Inflammatory macrophage treated with lipopolysaccharide for 4 hours (primary cell): ENCODE measurements at places on chromosomes 6 and 20.

- DNase-seq: no peak
These were observed 20.1 kb upstream of the SLC22A1 start for GRCh38 chr6:160101277-160102205.

DNA sequence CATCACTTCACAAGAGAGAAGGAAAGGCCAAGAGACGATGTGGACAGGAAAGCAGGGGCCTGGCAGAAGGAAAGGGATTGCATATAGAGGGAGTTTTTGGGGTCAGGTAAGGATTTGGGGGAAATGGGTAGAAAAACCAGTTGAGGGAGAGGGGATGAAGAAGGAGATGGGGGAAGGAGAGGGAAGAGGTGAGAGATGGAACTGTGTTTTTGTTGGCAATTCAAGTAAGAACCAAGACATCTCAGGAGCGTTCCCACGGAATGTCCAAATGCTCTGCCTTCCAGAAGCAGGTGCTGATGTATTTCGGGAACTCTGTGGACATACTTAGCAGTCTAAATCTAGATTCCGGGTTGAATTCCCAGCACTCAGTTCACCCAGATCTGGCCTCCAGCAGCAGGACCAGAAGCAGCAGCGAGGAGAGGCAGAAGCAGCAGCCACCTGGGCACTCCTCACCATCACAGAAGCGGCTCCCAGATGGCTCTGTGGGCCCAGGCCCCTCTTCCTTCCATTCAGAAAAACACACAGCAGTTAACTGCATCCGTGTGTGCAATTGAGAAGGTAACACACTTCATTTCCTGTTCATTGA is 88.8 kb downstream of the DZANK1 start:
- DNase-seq: no peak

DNA sequence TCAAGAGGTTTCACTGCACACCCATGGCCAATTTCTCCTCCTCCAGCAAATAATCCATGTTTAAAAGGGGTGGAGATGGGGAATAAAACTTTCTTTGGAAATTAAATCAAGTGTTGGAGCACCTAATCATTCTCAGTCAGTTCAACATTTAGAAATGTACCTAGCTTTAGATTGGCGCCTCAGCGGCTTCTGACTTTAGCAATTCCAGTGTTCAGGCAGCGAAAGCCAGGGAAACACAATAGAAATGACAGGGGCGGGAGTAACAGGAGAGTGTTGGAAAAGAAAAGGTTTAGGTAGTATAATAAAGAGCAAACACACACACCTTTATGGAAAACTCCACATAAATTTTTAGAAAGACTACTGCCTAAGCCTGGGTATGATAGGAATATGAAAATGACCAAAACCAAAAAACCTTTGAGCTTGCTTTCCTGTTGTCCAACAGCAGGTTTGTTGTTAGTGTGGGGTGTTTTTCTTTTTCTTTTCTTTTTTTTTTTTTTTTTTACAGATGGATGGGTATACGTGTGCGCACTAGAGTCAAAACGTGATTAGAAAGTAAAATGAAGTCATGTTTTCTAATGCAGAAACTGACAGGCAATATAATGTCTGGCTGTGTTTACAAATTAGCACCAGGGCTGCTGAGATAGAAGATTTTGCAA is 7.7 kb downstream of the TFAP2A start:
- DNase-seq: no peak

- DNase-seq: no peak
These were observed 7.8 kb downstream of the SIM1 start for GRCh38 chr6:100456908-100457235.

DNA sequence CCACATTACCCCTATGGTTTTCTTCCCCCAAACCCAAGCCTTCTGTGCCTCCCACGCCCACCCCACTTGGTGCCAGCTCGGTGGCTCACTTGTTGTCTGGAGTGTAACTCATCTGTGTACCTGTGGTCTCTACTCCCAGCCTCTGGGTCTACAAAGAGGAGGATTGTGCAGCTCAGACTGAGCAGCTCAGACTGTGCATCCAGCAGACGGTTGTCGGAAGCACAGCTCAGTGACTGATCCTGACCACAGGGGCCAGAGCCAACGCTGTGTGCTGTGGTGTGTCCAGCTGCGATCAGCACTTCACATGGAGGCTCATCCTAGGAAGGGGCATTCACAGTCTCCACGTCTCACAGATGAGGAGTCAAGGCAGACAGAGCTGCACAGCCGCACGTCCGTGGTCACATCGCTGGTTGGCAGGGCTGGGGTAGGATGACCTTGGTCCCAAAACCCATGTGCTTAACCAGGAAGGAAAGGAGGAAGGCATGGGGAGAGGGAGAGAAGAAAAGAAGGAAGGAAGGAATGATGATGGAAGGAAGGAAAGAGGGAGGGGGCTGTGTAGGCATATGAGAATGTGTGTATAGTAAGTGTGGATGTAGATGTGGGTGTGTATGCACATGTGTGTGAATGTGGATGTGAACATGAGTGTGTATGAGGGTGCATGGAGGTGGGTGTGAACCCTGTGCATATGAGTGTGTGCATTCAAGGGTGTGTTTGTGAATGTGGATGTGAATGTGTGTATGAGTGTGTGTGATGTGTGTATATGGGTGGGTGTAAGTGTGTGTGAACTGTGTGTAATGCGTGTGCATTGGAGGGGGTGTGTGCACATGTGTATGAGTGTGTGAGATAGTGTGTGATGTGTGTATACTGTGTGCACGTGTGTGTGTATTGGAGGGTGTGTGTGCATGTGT is 28.2 kb upstream of the STX16 start:
- DNase-seq: no peak

GRCh38 chr6:113699239-113699638 is 157.9 kb upstream of the MARCKS start:
- no peak for DNase-seq

GRCh38 chr20:43583982-43584432 is 6.7 kb upstream of the IFT52 start:
- peak; percentile 10 for DNase-seq

DNA sequence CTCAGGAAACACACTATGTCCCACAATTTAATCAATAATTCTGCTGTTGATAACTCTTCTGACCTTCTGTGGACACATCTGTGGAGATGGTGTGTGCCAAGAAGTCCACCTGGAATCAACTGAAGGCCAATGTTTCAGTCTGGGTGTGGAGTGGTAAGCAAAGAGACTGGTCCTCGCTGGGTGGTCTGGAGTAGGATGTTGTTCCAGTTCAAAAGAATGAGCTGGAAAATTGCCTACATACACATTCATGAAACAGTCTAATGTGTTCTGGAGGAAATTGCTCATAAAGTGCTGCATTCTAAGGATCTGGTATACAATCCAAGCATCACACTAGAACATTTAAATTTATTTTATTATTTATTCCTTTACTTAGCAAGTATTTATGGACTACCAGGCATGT is 33.9 kb upstream of the TBX18 start:
- no peak for DNase-seq
